NAMALWA (cell line): ENCODE measurements at places on chromosomes 1 and 21.
A peak's percentile ranks its signal among the peaks of the same experiment; 100 is the strongest.

DNA sequence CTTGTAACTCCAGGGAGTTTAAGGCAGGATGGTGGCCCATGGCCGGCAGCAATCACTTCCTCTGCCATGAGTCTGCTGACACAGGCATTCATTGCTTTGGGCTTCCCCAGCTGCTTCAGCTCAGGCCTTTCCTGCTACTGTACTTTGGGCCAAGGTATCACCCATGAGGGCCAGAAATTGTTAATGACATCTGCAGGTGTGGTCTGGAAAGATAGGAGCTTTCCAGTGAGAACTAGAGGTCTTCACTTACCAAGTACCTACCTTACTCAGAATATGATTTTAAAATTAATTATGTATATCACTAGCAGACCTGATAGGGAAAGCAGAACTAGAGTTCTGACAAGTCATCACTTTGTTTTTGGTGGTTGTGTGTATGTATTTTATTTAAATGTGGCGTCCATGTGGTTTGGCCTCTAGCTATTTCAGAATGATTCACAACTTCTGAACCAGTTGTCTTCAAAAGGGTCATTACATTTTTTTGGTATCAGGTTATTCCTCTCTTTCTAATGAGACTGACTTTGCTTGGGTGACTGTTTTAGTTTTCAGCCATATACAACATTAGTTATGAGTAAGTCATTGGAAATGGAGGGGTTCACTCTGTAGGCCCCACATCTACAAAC is 2.7 kb downstream of the RGL1 start:
- no peak for DNase-seq

GRCh38 chr1:55071477-55071876 is 32.1 kb downstream of the PCSK9 start:
- DNase-seq, result peak; percentile 43

GRCh38 chr1:172360511-172360910 is 60.0 kb upstream of the C1orf105 start:
- DNase-seq, result no peak

DNA sequence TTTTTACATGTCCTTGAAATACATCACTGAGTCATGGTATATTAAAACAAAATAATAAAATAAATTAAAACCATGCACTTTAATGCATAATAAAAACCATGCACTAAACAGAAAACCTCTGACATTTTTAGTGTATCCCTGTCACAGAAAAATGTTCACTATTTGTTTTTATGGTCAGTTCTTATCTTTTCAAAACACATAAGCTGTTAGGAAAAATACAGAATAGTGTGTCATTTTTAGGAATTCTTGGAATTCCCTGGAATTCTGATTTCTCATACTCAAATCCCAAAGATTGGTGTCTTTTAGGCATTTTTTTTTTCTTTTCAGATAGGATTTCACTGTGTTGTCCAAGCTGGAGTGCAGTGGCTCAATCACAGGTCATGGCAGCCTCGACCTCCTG is 25.1 kb upstream of the TINAGL1 start:
- DNase-seq, result no peak

- no peak for DNase-seq
Observed at GRCh38 chr1:150093805-150094204, 26.2 kb downstream of the VPS45 start.

DNA sequence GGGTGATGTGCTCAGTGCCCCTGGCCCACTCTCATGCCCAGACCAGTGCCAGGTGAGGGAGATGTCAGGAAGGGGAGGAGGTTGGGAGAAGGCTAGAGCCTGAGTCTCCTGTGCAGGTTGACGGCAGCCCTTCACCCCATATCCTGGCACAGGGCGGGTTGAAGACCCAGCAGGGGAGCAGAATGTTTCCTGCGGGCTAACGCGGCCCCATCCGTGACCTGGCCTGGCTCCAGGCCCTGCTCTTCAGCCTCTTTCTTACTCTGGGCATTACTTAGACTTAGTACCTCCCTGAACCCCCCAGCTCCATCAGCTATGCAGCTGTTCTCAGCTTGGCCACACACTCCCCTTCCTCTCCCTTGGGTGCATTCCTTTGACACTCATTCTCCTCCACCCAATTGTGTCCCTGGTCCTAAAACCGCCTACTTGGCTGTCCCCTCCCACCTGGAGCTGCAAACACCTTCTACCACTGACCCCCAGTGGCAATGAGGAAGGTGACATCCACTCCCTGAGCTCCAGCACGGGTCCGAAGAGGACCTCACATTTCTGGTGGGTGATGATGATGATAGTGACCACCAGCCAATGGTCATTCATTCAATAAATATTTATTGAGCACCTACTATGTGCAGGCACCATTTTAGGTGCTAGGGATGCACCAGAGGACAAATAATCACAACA is 179.0 kb downstream of the PTPRU start:
- DNase-seq, result peak; percentile 25

DNA sequence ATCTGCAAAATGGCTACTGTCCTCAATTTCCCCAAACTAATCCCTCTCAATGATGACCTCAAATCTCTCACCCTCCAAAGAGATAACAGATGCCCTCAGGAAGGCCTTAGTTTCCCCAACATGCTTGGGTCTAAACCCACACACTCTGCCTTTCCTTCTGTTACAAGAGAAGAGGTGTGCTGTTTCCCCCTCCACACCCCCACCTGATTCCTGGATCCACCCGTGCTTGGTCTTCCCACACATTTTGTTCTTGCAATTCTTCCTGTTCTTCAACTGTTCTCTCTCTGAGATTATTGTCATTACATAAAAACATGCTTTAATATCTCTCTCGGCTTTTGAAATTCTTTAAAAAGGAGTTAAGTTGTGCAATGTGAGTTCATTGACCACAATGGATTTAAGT is 5.7 kb upstream of the CBR3 start:
- no peak for DNase-seq

DNA sequence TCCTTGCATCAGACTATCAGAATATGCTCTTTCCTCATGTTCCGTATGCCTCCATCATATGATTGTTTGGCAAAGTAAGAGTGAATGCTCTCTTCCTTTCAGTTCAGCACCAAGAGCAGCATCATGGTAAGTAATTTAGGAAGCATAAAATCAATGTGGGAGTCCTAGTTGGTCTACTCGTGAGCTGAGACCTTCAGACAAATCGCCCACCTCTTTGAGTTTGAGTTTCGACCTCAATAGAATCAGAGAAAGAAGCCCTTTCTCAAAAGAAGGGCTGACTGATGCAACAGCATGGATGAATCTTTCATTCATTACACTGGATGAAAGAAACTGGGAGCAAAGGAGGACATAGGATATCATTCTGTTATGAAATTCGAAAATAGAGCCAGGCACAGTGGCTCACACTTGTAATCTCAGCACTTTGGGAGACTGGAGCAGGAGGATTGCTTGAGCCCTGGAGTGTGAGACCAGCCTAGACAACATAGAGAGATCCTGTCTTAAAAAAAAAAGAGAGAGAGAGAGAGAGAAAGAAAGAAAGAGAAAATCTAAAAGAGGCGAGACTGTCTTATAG is 112.5 kb downstream of the ZC3H11B start:
- no peak for DNase-seq

DNA sequence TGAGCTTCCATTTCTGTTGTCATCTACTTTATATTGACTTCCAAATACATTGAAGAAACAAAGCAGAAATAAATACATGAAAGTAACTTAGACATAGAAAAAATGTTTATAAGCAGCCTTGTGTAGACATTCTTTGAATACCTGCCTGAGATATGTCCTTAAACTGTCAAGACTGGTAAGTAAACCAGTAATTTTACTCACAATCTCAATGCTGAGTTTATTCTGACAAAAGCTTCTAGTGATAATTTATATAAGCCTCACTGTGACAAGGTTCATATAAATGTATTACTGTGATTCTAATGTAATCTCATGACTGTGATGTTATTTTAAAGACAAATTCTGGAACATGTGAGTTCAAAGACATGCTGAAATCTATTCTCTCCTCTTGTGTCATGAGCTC is 516.7 kb upstream of the B3GALT2 start:
- DNase-seq, result no peak

GRCh38 chr1:117599286-117600221 is 6.3 kb upstream of the TENT5C start:
- no peak for DNase-seq
